ENCODE measurements at places on chromosomes 2 and 18.

- DNase-seq: no peak
Observed at GRCh38 chr2:112296407-112296806, 21.0 kb downstream of the ZC3H6 start.

GRCh38 chr2:38615237-38615636 lies 12.5 kb upstream of the HNRNPLL start:
- DNase-seq: no peak

DNA sequence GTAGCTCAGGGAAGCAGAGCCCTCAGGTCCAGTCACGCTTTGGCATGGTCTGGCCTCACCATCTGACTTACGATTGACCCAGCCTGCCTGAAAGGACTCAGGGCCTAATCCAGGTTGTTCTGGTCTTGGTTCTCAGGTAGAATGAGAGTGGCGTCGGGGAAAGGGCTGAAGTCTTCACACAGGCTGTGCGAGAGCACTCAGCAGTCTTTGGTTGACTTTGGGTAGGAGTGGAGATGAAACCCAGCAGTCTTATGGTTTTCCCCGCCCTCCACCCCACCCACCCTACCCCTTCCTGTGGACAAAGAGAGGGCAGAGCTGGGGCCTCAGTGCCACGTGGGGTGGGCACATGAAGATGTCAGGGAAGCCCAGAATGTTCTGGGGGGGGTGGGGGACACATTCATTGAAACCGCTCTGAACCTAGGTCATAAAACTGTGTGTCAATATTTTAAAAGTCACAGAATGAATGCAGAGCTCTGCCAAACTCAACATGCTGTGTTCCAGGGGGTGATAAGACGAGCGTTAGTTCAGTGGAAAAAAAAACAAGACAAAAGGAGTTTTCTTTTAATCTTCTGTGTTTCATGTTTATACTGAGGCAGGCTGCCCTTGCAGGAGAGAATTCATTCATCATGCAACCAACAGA lies 58.6 kb upstream of the ALPP start:
- no peak for DNase-seq

DNA sequence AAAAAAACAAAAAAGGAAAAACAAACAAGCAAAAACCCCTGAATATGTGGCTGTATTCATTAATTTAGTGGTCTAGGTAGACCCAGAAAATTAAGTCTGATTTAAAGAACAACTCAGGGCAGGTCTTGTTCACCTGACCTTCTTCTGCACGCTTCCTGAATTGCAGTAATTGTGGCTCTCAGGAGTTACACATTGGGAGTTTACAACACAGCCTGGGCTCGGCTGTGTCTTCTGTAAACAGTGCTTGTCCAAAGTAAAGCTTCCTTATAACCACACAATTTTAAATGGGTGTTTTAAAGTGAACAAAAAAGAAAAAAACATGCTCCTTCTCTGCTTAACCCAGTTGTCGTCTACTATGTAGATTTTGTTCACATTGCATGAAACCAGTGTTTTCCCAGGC lies 8.3 kb upstream of the MTIF2 start:
- no peak for DNase-seq

- peak; percentile 75 for DNase-seq
Observed at GRCh38 chr2:235493775-235494715, at the start of gene AGAP1. TSS of gene AGAP1 (plus strand) at chr2:235494043.

DNA sequence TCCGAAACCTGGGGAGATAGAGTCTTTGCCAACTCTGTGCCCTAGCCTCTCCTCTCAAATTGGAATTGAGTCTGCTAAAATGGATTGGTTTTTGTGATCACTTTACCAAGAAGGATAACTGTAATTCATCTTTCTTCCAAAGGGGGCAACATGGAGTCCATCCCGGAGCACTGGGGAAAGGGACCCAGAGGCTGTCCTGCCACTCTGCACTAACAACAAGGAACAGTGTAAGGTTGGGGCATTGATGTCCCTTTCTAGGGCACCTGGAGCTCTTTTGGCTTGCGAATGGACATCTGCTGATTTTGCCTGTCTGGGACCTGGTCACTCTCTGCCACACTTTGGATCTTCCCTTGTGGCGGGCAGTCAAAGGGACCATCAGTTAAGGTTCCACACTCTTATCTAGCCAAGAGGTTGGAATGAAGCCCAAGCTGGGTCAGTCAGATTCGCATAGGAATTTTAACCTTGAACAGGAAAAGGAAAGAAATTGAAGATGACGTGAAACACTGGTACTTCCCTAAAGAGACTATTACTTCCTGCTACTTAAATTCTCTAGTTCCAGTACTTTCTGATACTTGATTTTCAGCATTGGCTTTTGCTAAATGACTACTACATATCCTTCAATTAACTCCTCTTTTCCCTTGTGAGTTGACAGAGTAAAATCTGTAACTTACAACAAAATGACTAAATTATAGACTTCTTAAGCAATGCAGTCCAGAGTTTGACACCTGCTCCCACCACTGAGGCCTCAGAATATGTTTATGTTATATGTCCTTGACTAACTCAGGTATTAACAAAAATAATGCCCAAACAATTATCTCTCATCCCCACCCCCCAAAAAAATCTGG lies 64.7 kb upstream of the KLF7 start:
- no peak for DNase-seq

GRCh38 chr18:42112657-42113420 lies 157.8 kb downstream of the PIK3C3 start:
- no peak for DNase-seq

Measured in liver (tissue), 10 donors.